T-helper 17 cell (primary cell): ENCODE measurements at places on chromosomes 11 and 22.

DNA sequence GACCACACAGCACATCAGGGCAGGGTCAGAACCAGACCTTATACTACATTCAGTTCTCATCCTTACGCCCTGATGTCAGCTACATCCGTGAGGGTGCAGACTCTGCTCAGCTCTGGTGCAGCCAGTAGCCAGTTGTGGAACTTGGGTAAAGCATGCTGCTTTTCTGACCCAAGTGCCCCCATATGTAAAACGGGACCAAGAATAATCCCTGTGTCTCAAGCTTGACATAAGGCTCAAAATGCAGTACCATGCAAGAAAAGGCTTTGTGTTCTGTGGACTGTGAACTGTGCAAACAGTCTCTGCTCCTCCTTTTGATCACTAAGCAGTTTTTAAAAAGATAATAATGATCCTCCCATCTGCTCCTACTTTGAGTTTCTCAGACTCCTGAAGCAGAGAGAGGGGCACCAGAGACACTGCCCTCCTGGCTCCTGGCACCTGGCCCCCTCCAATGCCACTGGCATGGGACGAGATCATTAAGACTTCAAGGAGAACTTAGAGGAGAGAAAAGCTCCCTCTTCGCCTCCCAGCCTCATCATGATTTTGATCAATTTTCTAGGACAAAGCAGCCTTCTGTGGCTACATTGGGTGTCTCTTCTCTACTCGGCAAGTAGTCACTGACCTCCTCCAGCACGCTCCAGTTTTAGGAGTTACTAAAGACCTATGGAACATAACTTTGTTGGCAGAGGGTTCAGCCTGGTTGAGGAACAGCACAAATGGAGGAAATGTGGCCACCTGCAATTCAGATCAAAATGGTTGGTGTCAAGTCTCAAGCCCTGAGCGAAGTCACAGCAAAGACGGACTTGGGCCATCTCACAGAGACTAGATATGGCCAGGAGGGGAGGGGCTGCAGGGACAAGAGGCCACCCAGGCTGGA, 23.9 kb downstream of the IL10RA start:
- no peak for DNase-seq

GRCh38 chr11:3004481-3004880, 12.4 kb upstream of the NAP1L4 start:
- DNase-seq, result no peak

DNA sequence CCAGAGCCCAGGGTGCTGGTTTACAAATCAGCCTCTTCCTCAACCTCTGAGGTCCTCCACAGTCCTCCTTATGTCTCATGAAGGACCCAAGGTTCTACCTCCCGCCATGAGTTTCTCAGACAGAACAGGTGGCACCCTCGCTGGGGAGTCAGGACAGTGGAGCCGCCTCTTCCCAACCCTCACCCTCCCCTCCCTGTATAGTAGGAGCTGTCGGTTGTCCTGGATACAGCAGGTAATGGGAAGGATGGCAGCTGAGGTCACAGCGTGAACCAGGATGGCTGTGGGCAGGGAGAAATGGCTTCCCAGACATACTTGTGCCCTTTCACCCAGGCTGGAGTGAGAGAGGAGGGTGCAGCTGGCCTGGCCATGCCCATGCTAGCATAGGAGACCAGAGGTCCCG, 134.6 kb downstream of the CHST1 start:
- no peak for DNase-seq

DNA sequence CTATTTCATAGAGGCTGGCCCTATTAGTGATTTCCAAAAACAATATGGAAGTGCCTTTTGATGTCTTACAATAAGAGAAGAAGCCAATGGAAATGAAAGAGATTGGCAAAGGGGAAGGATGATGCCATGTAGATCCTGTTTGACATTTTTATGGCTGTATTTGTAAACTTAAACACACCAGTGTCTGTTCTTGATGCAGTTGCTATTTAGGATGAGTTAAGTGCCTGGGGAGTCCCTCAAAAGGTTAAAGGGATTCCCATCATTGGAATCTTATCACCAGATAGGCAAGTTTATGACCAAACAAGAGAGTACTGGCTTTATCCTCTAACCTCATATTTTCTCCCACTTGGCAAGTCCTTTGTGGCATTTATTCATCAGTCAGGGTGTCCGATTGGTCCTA, 91.4 kb downstream of the CD44 start:
- DNase-seq, result no peak

DNA sequence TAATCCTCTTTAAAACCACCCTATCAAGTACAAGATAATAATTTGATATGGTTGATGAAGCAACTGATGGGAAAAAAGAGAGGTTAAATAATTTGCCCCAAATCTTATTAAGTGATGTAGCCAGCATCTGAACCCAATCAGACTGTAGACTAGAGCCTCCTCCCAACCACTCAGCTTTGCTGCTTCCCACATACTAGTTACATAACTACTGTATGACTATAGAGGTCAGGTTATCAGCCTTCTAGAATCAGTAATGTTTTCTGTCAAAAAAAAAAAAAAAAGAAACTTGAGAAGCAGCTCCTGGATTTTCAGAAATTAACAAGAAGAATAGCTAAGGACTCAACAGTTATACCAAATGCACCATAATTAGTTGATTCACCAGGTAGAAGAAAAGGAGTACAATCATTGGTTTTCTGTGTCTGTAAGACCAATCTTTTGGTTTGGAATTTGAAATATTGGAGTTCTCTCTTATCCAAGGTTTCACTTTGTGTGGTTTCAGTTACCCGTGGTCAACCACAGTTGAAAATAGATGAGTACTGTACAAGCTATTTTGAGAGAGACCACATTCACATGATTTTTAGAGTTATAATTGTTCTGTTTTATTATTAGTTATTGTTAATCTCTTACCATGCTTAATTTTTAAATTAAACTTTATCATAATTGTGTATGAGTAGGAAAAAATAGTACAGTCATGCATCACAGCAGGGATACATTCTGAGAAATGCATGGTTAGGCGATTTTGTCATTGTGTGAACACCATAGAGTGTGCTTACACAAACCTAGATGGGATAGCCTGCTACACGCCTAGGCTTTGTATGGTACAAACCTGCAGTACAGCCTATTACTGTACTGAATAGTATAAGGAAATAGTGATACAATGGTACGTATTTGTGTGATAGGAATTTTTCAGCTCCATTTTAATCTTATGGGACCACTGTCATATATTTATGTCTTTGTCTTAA, 72.2 kb downstream of the PDHX start:
- DNase-seq, result no peak

- no peak for DNase-seq
These were observed 32.1 kb downstream of the PPM1F start for GRCh38 chr22:21920341-21921183.

GRCh38 chr11:73331138-73331916, 23.3 kb downstream of the ARHGEF17 start:
- DNase-seq, result no peak

DNA sequence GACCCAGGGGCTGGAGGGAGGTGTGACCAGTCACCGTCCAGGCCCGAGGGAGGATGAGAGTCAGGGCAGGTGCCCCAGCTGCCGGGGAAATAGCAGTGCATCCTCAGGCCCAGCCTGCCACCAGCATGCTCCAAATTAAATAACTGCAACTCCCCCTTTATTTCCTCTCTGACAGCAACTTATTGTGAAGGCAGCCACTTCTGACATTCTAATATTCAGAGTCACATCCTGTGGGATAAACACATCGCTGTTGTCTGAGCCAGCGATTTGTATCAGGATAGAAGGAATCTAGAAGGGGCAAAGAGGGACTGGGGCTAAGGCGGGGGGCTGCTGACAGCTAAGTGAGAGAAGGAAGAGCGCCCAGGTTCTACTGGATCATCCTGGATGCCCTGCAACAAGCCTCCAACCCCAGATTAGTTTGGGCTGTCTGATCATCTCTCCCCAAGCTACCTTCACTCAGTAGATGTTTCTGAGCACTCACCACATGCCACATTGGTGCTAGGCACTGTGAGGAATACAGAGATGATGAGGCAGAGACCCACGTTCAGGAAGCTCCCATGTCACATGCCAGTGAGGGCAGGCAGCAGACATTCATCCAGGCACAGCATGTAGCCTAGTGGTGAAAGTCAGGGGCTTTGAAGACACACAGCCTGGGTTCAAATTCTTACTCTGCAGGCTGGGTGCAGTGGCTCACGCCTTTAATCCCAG, 214.1 kb downstream of the BUD13 start:
- no peak for DNase-seq

- no peak for DNase-seq
These were observed 16.3 kb downstream of the AP5B1 start for GRCh38 chr11:65764434-65764833.

GRCh38 chr11:45048870-45049691, 97.4 kb upstream of the PRDM11 start:
- no peak for DNase-seq

DNA sequence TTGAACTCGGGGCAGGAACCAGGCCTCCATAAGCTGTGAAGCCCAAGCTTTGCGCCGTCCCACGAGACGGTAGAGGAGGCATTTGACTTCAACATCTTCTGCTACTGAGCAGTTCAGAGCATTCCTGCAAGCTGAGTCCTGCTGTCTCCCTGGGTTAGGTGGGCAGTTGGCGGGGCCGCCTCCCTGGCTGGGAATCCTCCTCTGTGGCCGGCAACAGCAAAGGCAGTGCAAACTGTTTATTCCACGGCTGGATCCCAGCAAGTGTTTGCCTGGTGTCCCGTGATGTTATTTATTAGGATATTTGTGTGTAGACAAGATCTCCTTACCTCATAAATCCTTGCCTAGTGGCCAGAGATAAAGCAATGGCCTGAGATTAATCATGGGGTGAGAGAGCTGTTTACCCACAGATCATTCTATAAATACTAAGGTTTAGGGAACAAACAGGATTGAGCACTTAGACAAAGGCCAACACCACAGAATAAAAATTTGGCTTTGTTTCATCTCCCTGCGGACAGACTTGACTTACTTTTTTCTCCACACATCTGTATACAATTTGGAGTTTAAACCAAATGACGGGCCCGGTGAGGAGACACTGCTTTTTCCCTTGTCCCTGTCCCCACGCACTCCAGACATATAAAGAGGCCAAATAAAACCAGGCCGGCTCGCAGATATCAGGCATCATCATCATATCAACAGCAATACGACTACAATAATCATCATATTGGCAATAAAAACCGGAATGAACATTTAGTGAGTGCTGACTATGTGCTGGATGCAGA, 63.4 kb downstream of the NAT10 start:
- no peak for DNase-seq

DNA sequence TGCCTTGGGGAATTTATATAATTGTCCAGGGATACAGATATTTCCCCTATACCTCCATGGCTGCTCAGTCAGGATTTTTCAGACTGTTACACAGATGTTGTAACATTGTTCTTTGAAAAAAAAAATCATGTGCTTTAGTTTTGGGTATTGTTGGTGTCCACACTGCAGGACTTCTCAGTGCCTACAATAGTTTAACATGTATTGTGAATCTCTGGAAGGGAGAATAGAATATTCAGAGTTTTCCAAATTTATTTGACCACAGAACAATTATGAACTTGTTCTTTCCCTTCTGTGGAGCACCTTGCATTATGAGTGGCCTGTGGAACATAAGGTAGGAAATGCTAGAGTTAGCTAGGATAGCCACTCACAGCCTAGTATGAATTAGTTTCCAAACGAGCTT, 14.5 kb downstream of the CRYBA4 start:
- DNase-seq, result no peak

GRCh38 chr11:8698917-8699441, 16.4 kb downstream of the RPL27A start:
- no peak for DNase-seq

DNA sequence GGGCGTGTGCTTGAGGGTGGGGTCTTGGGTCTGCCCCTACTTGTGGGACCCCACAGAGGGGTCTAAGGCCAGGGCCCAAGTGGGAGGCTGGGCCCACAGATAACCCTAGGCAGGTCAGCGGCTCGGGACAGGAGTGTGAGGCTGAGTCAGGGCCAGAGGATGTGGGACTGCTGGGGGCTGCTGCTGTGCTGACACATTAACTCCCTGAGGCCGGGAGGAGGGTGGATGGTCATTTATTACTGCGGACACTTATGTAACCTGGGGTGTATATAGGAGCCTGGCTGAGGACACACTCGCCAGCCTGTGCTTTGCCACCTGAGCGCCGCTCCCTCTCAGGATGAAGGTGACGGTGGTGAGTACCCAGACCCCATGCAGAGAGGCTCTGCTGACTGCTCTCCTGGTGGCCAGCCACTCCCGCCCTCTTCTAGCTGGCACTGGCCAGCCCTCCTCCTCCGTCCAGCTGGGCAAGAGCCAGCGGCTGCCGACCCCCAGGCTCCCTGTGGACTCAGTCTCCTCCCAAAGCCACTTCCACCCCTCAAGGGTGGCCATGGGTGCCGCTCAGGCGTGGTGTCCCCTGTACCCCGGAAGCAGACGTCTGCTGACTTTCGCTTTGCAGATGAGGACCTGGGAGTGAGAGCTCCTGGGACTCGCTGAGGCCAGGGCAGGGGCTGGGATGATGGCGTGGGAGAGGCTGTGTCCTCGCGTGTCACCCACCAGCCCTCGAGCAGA, at the start of gene MIOX:
MIOX (plus strand) TSS at position 299 of the 729 bp plus-strand sequence; CDS start at position 338, 39 bp downstream.
- no peak for DNase-seq

DNA sequence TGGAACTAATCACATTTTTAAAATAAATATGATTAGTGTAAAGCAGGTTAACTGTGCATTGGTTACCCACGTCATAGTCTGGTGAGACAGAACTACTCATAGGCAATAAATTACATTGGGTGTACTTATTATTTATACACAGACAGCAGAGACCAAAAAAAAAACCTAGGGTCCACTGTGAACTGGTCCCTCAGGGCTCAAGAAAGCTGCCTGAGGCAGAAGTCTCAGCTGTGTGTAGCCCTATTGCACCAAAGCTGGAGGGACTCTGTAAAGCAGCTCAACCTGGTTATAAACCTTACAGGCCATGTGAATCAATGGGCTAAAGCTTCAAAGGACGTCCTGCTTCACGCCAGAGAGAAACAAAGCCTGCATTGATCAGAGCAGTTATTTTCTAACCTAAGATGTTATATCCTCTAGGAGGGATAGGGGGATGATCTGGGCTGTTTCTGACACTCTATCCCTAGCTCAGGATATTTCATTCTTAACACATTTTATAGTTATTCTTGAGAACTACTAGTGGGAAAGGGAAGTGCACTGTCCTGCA, 432.2 kb upstream of the ANO3 start:
- no peak for DNase-seq

- no peak for DNase-seq
These were observed 51.5 kb downstream of the SLC17A6 start for GRCh38 chr11:22389526-22390282.

DNA sequence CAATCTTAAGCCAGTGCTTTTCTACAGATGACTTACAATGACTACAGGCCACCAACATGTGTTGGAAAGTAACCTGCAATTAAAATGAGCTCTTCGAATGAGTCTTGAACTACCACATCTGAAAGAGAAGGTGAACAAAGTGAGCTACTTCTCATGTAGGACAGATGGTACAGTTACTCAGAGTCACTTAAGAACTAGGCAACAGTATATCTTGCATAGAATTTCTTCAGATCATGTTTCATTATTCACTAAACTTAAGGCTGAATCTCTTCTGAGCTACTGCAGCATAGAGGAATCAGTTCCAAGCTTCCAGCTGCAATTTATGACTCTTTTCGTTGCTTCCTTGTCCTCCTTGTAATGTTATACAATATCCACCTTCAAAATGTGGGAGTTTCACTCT, 270.9 kb downstream of the TTC28 start:
- DNase-seq, result no peak

GRCh38 chr22:32539631-32540421, 65.2 kb downstream of the FBXO7 start:
- DNase-seq, result no peak

GRCh38 chr11:1195682-1196515, 27.0 kb upstream of the MUC5B start:
- DNase-seq, result no peak

GRCh38 chr11:117232092-117232878, at the start of gene RNF214:
RNF214 (plus strand) TSS chr11:117232671; CDS start chr11:117234273, 1,602 bp downstream.
- DNase-seq, result peak; percentile 67
